NCI-H1436 treated with DMSO at 0.1 percent for 48 hours (cell line): ENCODE measurements at places on chromosomes 11 and 22.
A peak's percentile ranks its signal among the peaks of the same experiment; 100 is the strongest.

- DNase-seq = no peak
Measured at GRCh38 chr11:44065161-44065661, 859 bp upstream of the ACCS start.

DNA sequence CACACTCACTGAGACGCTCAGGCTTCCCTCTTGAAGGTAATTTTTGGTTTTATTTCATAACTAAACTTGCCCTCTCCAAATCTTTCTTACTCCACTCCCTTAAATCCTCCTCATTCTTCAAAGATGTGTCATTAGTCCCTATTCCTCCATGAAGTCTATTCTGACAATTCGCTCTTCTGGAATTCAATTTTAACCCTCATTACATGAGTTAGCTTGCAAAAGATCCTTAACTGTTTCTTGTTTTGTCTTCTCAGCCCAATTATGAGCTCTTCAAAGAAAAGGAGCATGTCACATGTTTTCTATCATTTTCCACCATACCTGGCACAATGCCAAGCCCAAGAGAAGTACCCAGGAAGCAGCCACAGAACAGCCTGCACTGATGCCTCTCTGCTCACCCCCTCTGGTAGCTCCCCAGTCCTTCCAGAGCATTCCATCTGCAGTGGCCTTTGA is 13.0 kb downstream of the GALNT18 start:
- DNase-seq = no peak

GRCh38 chr11:27204529-27204928 is 158.5 kb downstream of the CCDC34 start:
- DNase-seq = no peak

DNA sequence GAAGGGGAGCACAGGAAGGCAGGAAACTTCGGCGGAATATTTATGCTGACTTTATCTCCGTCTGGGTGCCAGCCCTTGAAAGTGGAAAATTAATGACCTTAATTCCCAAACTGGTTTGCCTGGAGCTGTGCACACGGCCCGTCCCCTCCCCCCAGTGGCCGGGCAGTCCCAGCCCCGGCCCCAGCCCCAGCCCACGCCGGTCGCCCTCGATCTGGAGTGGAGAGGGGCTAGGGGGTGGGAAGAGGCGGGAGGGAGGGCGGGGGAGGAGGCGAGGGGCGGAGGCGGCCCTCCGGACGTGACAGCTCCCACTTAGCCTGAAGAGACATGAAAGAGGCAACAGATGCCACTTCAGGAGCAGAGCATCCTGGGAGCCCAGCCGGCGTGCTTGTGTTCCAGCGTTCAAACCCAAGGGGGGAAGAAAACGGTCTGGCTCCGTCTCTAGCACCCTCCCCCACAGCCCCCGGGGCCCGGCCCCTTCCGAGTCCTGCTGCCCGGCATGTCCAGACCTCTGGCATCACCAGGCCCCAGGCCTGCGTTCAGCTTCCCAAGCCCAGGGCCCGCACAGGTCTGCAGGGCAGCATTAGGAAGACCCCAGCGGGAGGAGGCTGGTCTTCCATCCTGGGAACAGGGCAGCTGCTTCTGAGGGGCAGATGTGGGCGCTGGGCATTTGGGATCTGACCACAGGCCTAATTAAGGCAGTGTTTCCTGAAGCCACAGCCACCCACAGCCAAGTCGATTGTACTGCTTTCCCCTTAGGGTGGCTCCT is 20.0 kb upstream of the LMO1 start:
- DNase-seq = peak; percentile 80

- DNase-seq = no peak
Measured at GRCh38 chr11:124380585-124380984, 3.7 kb downstream of the OR8B2 start.

DNA sequence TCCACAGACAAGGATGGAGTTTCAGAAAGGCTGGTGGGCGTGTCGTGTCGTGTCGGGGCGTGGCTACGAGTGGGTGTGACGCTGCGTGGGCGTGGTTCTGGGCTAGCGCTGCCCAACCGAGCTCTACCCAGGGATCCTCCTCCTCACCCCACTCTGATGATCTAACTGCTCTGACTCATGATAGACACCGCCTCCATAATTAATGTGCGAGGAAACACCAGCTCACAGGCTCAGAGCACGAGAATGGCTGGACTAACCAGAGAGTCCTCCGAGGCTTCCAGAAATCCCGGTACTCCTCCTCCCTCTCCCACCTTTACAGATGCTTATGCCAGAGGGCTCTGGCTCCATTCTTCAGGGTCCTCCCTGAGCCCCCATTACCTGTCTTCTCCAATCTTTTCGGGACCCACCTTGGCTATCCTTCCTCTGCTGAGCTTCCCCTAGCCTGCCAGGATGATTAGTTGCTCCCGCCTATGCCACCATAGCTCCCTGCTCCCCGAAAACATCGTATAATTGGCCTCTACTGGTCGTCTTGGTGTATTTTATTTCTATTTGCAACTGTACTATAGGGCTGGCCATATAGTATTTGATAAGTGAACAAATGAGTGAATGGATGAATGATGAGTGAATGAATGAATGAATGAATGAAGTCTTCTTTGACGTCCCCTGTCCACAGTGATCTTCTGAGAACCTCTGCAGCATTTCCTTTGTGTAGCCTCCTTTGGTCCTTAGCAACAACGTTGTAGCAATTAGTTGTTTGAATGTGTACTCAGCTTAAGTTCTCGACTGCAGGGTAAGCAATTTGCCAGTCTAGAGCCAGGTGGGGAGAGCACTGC is 21.7 kb downstream of the TMPRSS13 start:
- DNase-seq = peak; percentile 97

DNA sequence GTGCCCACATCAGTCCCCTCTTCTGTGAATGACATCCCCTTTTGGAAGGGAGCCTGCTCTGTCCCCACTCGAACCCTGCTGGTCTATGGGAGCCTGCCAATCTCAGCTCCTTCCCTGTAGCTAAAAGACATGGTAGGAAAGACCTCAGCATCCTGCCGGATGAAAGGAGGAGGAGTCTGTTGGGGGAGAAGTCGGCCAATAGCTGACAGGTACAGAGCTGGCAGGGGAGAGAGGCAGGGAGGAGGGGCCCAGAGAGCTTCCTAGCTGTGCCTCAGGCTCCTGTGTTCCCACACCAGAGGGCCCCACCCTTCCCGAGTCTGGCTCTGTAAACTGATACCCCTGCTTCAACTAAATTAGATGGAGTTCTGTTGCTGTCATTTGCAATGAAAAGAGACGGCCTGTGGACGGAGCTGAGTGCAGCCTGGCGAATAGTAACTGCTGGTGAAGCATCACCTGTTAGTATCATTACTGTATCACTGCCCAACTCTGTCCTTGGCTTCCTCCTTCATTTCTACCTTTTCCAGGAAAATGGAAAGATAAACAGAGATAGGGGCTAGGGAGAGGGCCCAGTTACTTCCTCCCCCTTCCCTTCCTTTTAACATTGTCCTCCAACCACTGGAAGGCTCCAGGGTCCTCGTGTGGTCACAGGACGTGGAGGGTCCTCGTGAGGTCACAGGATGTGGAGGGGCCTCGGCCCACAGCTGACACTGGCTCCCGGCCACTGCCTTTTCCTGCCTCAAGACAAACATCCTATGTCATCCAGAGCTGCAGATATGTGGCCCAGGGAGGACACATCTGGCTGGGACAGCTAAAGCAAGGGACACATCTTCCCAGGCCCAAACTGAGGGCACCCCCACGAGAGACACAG is 15.1 kb downstream of the FXYD6 start:
- DNase-seq = peak; percentile 88

DNA sequence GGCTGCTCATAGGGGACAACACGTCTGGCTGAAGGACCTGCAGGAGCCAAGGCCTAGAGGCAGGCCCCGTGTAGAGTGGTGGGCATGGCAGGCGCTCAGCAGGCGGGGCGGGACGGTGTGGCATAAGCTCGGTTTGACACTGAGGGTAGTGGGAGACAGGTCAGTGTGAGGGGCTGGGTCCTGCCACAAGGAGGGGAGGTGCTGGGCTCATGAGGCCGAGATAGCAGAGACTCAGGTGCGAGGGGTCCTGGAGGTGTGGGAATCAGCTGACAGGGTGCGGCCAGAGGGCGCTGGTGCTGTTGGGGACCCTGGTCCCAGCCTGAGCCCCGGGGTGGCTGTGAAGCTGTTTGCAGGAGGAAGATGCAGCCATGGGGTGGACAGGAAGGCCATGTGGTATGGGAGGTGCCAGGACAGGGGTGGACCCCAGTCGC is 6.7 kb downstream of the SLC22A12 start:
- no peak for DNase-seq

DNA sequence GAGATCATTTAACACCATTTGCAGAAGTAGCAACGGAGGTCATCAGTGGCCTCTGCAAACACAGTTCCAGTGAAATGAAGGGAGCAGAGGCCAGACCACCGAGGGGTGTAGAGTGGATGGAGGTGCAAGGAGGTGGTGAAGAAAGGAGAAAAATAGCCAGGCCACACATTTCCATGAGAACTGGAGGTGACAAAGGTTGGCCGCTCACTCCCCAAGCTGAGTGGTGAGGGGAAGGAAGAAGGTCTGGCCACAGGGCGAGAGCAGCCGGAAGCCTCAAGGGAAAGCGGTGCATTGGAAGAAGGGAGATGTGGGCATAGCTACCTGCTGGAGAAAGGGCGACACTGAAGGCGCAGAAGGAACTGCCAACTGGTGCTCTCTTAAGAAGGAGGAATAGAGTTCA is 20.1 kb upstream of the TMPRSS4 start:
- no peak for DNase-seq

- DNase-seq = no peak
Measured at GRCh38 chr11:78220218-78221157, 31.8 kb downstream of the USP35 start.

GRCh38 chr11:86848132-86848531 is 47.8 kb downstream of the PRSS23 start:
- no peak for DNase-seq

- DNase-seq = no peak
Measured at GRCh38 chr22:34886391-34886790, 179.6 kb upstream of the ISX start.

DNA sequence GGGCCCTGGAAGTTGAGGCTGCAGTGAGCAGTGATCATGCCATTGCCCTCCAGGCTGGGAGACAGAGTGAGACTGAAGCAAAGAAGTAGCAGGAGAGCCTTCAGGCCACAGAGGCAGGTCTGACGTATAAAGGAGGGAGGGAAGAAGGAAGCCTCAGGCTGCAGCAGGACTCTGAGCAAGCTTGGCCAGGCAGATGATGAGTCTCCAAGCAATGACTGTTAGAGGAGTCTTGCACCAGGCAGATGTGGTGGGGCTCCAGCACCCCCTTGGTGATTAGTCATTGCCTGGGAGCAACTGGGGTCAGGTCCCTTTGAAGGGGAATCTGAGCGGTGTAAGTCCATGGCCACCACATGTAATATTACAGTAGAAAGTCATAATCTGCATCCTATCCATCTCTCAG is 36.6 kb upstream of the NFAM1 start:
- no peak for DNase-seq

GRCh38 chr11:32118025-32118974 is 27.4 kb downstream of the RCN1 start:
- no peak for DNase-seq

GRCh38 chr22:26839216-26839615 is 181.8 kb downstream of the MIAT start:
- no peak for DNase-seq

DNA sequence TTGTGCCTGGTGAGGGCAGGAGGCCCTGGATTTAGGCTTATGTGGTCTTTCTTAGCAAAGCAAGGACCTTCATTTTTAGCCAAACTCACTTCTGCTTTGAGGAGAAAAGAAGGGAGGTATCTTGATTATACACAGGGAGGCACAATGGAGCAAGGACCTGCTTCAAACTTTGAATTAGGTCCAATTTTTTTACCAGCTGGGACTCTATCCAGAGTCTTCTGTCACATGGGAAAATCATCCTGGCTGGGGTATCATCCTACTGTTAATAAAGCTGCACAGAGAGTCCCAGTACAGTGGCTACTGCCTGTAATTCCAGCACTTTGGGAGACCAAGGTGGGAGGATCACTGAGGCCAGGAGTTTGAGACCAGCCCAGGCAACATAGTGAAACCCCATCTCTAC is 87.8 kb downstream of the CWC15 start:
- DNase-seq = no peak

DNA sequence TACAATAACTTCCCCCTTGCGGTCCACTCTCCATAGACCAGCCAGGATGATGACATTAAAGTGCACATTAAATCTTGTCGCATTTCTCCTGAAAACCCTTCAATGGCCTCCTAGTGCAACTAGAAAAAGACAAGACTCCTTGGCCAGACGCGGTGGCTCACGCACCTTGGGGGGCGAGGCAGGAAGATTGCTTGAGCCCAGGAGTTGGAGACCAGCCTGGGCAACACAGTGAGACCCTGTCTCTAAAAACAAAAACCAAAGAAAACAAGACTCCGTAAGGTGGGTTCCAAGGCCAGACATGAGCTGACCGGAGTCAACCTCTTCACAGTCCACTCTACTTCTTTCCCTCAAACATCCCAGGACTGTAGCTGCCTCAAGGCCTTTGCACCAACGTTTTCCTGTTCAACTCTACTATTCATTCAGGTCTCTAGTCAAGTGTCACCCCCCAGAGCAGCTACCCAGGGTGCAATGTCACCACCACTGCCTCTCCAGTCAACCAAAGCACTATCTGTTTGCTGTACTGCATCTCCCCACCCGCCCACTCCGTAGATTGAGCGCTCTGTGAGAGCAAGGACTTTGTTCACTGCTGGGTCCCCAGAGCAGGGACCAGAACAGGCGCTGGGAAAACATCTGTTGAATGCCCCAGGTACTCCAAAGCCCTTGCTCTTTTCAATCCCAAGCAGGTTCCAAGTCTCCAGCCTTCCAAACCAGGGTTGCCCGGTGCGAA is 739 bp downstream of the ZMAT5 start:
- DNase-seq = no peak
